NCI-H2081 treated with DMSO at 0.1 percent for 48 hours (cell line): ENCODE measurements at places on chromosomes 12 and 14.

- DNase-seq = peak; percentile 26
Measured at GRCh38 chr12:122437656-122438121, 15.2 kb upstream of the CLIP1 start.

DNA sequence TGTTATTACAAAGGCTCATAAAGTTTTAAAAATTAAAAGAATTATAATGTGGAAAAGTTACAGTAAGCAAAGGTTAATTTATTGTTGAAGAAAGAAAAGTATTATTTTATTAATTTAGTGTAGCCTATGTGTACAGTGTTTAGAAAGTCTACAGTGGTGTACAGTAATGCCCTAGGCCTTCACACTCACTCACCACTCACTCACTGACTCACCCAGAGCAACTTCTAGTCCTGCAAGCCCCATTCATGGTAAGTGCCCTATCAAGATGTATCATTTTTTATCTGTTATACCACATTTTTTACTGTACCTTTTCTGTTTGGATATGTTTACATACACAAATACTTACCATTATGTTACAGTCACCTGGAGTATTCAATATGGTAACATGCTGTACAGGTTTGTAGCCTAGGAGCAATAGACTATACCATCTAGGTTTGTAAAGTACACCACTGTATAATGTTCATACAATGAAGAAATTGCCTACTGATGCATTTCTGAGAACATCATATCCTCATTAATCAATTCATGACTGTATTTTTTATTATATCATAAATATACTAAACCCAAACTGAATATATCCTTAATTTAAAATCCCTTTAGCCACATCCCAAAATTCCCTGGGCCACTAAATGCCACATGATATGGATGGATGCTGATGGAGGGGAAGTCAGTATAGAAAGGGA lies 43.6 kb upstream of the NID2 start:
- no peak for DNase-seq

DNA sequence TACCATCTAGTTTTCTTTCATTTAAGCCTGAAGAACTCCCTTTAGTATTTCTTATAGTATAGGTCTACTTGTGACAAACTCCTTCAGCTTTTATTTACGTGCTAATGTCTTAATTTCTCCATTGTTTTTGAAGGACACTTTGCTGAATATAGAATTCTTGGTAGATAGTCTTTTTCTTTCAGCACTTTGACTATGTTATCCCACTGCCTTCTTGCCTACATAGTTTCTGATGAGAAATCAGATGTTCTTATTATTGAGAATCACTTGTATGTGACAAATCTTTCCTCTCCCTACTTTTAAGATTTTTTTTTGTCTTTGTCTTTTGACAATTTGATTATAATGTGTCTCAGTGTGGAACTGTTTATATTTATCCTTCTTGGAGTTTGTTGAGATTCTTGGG lies 5.1 kb upstream of the MIS18BP1 start:
- DNase-seq = no peak

- peak; percentile 80 for DNase-seq
Measured at GRCh38 chr12:40325349-40325960, 100.7 kb downstream of the LRRK2 start.

- DNase-seq = no peak
Measured at GRCh38 chr12:121124402-121125109, 8.1 kb upstream of the P2RX7 start.

GRCh38 chr12:119245904-119246494 lies 67.3 kb downstream of the HSPB8 start:
- no peak for DNase-seq

GRCh38 chr12:47350062-47350408 lies 270.3 kb upstream of the AMIGO2 start:
- no peak for DNase-seq

GRCh38 chr14:35335388-35336092 lies 43.4 kb downstream of the PSMA6 start:
- DNase-seq = no peak

GRCh38 chr12:103547929-103548328 lies 39.1 kb upstream of the STAB2 start:
- DNase-seq = peak; percentile 56

- DNase-seq = no peak
Measured at GRCh38 chr12:111426344-111427185, 20.8 kb downstream of the SH2B3 start.

GRCh38 chr12:89862511-89863445 lies 154.1 kb upstream of the ATP2B1 start:
- DNase-seq = no peak

- no peak for DNase-seq
Measured at GRCh38 chr12:43336962-43337555, 214.9 kb downstream of the ADAMTS20 start.

DNA sequence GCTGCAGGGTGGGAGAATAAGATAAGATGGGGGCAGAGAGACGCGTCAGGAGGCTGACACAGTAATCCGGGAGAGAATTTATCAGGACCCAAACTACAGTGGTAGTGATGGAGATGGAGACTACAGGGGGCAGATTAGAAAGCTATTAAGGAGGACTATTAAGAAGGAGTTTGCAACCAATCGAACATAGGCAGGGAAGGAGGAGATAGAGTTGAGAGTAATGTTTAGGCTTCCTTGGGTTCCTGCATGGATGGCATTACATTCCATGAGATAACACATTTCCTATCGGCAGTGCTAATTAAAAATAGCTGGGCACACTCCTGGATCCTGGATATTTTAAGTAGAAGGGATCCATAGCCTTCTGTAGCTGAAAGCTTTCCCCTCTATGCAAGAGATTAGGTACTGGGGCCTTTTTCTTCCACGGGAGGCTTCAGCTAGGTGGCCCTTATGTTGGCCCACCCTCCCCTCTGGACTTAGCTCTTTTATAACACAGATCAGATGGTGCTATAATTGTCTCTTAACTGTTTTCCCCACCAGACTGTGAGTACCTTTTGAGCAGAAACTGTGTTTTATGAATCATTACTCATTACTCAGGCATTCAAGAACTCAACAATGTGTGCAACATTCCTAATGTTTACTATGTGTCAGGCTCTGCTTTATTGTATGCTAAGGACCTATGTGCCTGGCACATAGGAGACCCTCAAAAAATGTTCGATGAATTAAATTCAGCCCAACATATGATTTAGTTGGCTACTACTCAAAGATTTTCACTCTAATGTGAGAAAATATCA lies 113.0 kb downstream of the RMST start:
- DNase-seq = no peak

- no peak for DNase-seq
Measured at GRCh38 chr14:100215330-100215885, 23.5 kb upstream of the YY1 start.

GRCh38 chr12:93099792-93100191 lies 170.7 kb upstream of the EEA1 start:
- no peak for DNase-seq

DNA sequence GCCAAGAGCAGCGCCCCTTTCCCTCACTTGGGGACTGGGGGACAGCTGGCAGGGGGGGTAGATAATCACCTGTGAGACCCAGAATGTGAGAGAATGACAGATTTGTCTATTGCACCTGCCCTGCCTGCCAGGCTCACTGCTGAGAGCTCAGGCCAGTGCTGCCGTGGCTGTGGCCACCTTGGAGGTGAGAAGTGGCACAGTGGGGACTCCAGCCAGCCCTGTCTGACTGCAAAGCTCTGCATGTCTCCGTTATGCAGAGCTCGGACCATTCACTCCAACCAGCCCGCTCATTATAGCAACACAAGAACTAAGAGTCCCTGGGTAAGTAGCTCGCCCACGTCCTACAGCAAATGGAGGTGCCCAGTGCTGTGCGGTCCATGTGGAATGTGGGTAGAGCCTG lies 88.8 kb downstream of the DICER1 start:
- DNase-seq = no peak

GRCh38 chr12:87344699-87345098 lies 684.5 kb downstream of the C12orf50 start:
- no peak for DNase-seq

DNA sequence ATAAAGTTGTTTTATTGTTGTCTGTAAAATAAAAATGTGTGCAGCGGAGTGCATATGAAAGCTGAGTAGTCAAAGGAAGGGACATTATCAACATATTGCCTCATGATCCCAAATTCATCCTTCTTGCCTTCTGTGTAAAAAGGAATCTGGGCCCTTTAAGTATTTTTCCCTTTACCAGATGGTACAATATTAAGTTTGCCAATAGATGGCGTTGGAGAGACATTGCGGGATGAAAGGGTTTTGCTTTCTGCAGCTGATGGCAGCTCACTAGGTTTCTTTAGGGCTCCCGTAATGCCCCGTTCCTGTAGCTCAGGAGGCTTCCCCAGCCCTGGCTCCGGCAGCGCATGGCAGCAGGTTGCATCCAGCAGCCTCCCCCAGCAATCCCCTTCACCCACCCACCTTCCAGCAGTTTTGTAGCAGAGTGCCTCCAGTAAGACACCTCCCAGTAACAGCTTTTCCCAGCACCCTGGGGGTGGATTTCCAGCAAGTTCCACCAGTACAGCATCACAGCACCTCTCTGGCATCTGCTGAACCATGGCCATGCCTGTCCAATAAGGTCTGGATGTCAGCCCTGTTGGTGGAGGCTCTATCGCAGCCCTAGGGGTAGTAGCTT lies 354.4 kb downstream of the MED13L start:
- no peak for DNase-seq

- no peak for DNase-seq
Measured at GRCh38 chr12:12585115-12585863, 22.6 kb upstream of the DUSP16 start.

DNA sequence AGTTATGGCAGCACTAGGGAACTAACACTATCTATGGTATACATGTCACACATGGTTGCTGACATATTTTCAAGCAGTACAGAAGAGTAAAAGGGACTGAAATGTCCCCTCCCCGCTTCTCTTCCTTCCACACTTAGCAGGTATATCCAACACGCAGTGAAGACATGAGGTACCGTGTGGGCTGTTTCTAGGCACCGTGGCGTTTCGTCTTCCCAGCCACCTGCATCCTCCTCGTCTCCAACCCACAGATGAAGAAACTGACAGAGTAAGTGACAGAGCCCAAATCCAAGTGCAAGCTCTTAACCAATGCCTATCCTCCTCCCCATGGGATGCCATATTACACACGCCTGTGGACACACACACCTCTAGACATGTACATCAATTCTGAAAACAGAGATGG lies 32.4 kb downstream of the SLC8B1 start:
- no peak for DNase-seq

GRCh38 chr12:122117979-122118378 lies 39.4 kb downstream of the MLXIP start:
- no peak for DNase-seq

DNA sequence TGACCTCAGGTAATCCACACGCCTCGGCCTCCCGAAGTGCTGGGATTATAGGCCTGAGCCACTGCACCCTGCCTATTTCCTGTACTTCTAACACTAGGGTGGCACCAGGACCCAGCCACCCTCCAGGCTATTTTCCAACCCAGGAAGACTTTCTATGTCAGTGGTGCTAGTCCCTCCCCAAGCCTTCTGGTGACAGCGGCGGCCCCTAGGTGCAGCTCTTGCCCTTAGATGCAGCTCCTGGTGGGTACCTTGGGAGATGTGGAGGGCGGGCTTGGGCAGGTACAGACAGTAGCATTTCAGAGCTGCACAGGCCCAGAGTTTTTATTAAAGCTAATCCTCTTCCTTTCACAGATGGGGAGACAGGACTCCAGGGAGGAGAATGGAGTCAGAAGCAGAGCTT lies 62.8 kb downstream of the SRRM4 start:
- DNase-seq = no peak

DNA sequence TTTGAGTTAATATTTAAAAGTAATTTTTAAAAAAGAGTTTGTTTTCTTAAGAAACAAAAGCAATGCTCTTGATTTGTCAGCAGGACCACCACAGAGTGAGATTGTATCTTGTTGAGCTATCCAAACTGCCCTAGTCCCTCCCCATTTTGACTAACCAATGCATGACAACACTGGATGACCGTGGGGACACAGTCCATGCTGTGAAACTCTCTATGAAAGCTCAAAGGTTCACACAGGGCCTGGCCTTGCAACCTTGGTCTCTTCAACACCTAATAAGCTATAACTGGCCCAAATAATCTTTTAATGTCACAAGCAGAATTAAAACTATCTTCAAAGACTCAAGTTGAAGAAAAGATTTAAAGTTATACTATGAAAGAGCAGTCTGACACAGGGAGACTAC lies 13.5 kb downstream of the ETFRF1 start:
- no peak for DNase-seq

- DNase-seq = no peak
Measured at GRCh38 chr12:125269276-125269675, 204.0 kb downstream of the AACS start.

GRCh38 chr12:17489452-17489851 lies 600.5 kb downstream of the RERGL start:
- no peak for DNase-seq

DNA sequence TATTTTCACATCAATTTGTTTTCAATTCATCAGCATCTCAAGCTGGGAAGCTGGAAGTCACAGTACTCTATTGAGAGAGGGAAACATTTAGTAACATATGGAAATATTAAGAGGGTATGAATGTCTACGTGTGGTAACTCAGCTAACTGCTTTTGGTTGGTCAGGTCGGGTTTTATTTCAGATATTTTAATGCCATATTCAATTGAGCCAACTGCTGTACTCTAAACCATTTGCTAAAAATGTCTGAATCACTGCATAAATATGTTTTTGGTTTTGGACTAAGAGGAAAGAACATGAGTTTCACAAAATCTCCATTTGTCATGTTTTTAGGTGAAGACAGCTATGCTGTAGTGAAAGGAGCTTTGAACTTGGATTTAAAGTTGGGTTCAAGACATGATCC lies 18.9 kb upstream of the PPFIBP1 start:
- no peak for DNase-seq

DNA sequence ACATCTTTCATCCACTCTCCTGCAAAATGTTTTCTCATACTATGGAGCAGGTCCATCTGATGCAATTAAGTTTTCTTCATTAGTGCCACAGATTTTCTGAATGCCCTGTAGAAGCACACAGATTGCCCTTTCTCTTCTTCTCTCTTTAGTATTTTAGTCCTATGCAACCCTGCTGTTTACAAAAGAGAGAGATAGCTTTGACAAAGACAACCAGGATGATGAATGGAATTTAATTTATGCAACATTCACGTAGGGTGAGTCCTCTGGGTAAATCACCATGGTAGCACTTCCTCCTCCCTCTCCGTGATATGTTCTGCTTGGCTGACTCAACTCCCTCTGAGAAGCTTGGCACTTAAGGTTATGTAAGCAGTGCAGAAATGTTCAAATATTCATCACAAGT lies 400.9 kb upstream of the PDE3A start:
- peak; percentile 13 for DNase-seq

- DNase-seq = no peak
Measured at GRCh38 chr14:74459289-74459946, 33.4 kb upstream of the SYNDIG1L start.

GRCh38 chr12:108685469-108686260 lies 45.7 kb downstream of the CORO1C start:
- DNase-seq = no peak

DNA sequence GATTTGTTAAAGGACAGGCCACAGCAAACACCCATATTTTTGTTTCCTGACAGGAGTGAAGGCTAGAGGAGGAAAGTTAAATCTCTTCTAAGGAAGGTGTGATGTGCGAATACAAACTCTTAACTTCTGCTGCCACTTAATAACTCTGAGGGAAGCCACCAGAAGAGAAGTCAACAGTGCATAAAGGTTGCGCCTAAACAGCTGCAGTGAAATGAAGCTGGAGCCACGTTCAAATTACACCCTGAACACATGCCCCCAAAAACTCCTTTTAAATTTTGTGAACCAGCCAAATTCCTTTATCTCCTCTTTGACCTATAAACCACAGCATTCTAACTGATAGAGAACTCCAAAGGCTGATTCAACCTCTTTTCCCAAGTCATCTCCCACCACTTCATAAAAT lies 22.4 kb downstream of the DENND5B start:
- DNase-seq = no peak

GRCh38 chr12:46233423-46233822 lies 35.4 kb downstream of the SLC38A1 start:
- DNase-seq = no peak

- DNase-seq = no peak
Measured at GRCh38 chr12:11834931-11835330, 185.5 kb downstream of the ETV6 start.
